ENCODE measurements at places on chromosomes 4 and X.

DNA sequence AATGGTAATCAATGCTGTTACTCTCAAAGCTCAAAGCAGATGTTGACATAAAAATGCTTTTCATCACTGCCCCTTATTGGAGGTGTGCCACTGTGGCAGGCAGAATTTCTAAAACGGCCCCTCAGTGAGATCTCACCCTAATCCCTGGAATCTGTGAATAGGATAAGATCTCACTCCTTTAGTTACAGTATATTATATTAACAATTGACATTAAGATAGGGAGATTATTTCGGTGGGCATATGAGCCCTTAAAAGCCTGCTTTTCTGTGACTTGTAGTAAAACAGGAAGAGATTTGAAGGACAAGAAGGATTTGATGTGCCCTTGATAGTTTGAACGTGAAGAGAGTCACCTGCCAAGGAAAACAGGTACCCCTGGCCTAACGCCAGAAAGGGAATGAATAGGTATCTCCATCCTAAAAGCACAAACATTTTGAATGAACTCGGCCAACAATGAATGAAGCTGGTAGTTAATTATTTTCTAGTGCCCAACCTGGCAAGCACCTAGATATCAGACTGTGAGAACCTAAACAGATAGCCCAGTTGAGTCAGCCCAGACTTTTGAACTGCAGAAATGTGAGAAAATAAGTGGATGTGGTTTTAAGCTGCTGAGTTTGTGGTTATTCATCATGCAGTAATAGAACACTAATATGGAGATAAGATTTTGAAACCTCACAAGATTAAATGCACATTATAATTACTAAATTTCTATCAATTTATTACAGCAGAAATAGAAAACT, 881.6 kb downstream of the PCDH18 start:
- DNase-seq: no peak

- DNase-seq: no peak
Observed at GRCh38 chrX:40570346-40571093, 10.2 kb upstream of the ATP6AP2 start.

GRCh38 chr4:99221980-99222379, 2.9 kb upstream of the ADH6 start:
- no peak for DNase-seq

DNA sequence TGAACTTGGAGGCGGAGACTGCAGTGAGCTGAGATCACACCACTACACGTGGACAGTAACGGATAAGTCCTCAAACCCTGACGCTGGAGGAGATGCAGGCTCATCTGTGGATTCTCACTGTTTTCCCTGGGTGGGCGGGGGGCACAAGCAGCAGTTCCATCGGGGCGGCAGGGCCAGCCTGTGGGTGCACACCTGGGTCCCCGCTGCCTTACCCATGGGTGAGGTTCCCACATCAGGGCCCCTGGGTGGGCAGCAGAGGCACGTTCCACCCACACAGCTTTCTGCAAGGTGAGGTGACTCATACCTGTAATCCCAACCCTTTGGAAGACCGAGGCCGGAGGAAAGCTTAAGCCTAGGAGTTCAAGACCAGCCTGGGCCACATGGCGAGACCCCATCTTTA, 56.6 kb upstream of the MXD4 start:
- no peak for DNase-seq

DNA sequence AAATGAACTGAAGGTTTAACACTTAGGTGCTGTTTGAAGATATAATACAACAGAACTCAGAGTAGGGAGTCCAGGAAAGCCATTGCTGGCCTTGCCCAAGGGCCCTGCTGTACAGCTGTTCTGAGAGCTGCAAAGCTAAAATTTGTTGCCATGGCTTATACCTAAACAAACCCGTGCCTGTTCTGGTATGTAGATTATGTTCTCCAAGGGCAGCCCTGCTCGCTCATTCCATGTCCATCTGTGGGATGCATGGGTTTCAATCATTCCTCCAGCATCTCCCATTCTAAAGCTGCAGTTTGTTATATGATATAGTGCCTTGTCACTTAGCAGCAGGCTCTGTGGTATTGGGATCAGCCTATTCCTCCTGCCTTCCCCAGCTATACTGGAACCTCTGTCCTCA, 80.8 kb upstream of the BMPR1B start:
- DNase-seq: no peak

DNA sequence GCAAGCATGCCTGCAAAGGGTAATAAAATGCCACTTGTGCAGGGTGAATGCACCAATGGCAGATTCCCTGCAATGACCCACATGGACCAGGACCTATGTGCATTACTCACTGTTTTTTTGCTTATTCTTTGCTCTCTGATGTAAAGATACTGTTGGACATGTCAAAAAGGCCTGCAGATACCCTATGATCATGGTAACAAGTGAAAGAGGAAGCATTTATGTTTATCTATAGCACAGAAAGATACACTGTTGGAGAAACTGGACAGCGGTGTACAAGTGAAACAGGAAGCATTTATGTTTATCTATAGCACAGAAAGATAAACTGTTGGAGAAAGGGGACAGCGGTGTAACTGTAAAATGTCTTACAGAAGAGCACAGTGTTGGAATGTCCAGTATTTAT, 127.5 kb downstream of the PAPSS1 start:
- no peak for DNase-seq

GRCh38 chr4:166838975-166839614, 395.2 kb downstream of the SPOCK3 start:
- no peak for DNase-seq

GRCh38 chr4:3252831-3253641, 4.1 kb downstream of the MSANTD1 start:
- DNase-seq: no peak

GRCh38 chr4:76963131-76963750, 13.7 kb downstream of the SEPTIN11 start:
- DNase-seq: no peak

DNA sequence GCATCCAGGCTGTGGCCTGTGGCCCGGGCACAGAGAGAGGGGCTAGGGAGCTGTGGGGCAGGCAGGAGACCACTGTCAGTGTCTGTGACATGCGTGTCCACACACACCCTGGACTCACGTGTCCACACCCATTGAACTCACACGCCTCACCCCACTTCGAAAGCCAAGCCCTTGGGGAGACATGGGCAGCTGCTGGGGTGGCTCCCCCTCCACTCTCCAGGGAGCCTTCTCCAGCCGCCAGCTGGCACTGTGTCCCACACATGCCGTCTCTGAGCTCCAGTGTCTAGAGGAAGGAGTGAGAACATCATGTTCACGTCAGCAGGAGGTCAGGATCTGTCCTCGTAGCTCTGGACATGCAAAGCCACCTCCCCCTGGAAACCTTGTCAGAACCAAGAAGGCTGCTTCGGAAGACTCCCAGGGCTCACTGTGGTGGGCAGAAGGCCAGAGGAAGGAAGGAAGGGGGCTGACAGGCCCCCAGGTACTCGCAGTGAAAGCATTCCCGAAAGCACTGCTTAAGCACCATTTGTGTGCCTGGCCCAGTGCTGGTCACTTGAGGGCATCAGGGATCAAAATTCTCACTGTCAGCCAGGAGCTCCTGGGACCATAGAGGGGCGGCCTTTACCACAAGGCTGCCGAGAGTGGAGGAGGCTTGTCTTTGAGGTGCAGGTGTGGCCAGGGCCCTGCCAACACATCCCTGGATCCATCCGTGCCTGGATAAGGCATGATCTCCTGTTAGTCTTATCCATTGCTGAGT, 61.4 kb downstream of the HTRA3 start:
- DNase-seq: no peak

DNA sequence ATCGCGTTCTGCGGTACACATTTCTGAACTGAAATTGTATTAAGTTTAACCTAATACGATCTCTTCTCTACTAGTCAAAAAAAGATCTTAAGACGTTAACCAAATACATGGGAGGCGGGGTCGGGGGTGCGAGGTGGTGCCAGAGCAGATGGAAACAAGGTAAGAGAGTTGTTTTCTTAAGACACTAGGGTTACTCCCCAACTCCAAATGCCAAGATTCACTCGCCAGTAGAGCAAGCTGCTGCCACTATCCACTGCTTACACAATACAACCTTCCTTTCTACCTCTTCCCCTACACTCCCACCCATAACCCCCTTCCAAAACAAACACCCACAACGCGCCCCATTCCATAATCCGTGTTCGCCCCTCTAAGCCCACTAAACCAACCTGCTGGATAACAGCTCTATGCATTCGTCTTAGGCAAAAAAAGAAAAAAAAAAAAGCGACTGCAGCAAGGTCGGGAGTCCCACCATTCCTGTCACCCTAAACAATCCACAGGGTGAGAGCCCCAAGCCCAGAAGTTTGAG, 1.3 kb downstream of the LCORL start:
- DNase-seq: no peak

- no peak for DNase-seq
Observed at GRCh38 chr4:182339221-182339641, 96.0 kb downstream of the TENM3 start.

- DNase-seq: no peak
Observed at GRCh38 chr4:15078682-15079642, 76.7 kb downstream of the CPEB2 start.

GRCh38 chr4:110034026-110034393, 121.3 kb downstream of the EGF start:
- no peak for DNase-seq

DNA sequence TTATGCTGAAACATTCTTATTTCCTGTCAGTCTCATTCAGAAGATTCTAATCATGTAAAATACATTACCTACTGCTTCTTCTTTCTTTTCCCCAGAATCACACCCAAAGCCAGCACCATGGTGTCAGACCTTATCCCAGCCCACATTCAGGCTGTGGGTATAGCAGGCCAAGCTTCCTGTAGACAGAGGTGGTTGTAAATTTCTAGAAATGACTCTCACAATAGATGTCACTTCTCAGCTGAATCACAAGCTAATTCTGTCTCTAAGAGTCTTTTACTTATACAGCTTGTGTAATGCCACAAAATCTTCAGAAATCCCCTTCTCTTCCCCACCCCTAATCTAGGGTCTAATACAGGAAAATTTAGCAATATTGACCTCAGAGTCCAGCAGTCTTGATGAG, 239.6 kb downstream of the PARM1 start:
- no peak for DNase-seq

DNA sequence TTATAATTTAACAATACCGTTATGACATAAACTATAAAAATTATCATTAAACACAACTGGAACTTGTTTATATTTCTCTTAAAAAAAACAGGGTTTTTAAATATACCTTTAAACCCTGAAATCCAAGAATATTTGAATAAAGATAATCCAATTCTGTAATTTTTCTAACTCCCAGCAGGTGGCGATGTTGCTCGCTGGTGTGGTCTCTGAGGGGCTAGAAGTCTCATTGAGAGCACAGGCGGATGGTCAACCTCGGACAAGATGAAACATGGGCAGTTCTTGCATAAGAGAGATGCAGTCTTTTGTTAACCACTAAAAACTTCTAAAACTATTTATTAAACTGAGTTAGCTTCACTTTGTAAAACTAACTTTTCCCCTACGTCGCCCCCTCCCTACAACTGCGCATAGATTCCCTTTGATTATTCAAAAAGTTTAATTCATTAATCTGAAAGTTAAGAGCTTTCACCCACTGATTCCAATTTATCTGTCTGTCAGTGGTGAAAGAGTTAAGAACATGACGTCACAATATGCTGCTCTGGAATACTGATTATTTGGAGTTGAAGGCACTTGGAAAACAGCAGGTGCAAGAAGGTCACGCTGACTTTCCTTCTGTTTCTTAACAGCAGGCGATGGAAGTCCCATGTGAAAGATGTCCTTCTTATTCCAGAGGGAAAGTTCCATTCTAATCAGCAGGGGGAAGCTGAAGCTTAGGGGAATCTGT, 29.5 kb downstream of the DMP1 start:
- DNase-seq: no peak

DNA sequence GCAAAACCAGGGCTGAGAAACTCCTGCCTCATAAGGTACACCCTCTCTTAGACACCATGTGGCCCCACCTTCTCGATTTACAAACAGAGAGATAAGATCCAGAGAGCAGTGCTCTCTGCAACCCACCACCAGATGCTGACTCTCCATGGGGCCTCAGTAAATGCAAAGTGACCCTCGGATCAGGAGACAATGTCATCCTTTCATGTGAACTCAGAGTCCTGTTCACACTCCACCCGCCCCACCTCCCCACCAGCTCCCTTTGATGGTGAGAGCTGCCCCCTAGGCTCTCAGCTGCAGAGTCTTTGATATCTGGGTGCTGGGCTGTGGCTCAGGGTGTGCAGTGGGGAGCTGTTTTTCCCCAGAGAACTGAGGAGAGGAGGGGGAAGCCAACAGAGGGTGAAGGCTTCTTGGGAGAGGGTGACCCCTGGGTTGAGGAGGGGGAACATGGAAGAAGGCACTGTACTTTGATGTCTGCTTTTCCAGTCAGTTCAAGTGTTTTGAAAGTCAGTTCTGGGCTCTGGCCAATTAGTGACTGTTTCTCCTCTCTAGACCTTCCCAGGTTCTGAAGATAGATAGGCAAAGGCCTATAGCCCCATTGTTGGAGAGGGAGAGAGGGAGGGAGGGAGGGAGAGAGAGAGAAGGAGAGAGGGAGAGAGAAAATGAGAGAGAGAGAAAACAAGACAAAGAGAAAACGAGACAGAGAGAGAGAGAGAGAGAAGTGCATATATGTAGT, 88.2 kb downstream of the SCD5 start:
- no peak for DNase-seq

- no peak for DNase-seq
Observed at GRCh38 chr4:70522626-70523025, 4.3 kb downstream of the AMTN start.

- DNase-seq: no peak
Observed at GRCh38 chr4:12692815-12693214, 791.3 kb downstream of the RAB28 start.

- DNase-seq: no peak
Observed at GRCh38 chrX:143634663-143635455, 1.0 kb downstream of the SLITRK4 start.

GRCh38 chrX:13752141-13752540, 17.6 kb downstream of the OFD1 start:
- no peak for DNase-seq

DNA sequence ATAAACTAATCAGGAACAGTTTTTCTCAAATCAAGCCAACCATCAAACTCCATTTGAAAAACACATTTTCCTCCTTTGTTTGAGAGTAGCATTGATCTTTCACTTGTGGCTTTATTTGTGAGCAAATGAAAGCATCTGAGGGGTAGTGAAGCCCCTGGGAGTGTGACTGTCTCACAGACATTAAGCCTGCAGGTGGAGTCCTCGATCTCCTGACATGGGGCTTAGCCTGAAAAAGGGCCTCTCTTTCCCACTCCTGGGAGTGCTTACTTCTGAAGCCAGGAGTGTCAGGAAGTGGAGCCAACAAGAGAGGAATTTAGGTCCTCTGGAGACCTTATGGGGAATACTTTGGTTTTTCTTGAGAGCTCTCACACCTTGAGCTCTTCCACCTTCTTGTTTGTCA, 158.2 kb upstream of the SFRP2 start:
- DNase-seq: no peak

GRCh38 chr4:176767183-176767582, 25.5 kb downstream of the VEGFC start:
- DNase-seq: no peak

- no peak for DNase-seq
Observed at GRCh38 chr4:32601848-32602247, 1881.7 kb downstream of the PCDH7 start.

- DNase-seq: no peak
Observed at GRCh38 chrX:148310426-148311165, 189.8 kb upstream of the AFF2 start.

GRCh38 chr4:78355306-78355705, 196.3 kb upstream of the ANXA3 start:
- no peak for DNase-seq

Data from AG04449 (cell line).